ENCODE measurements at places on chromosomes 2 and 18.

GRCh38 chr2:178863856-178864620 lies 56.8 kb upstream of the TTN start:
- DNase-seq, result no peak

- DNase-seq, result no peak
These were observed 122.5 kb downstream of the SOCS6 start for GRCh38 chr18:70411307-70411706.

DNA sequence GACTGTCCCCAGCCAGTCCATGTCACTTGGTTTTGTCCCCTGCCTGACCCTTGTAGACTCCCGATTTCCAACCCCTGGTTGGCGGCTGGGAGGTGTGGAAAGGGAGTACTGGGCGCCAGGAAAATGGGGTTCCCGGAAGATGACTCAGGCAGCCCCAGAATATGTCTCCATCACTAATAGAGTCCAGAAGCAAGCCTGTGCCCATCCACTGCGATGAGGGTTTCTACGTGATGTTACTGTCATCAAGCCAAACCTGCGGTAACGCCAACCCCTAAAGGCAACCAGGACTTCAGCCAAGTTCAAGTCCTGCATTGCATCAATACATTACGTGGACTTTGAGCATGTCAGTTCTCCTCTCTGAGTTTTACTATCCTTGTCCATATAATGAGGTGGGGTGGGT lies 62.0 kb upstream of the TAF1B start:
- DNase-seq, result no peak

DNA sequence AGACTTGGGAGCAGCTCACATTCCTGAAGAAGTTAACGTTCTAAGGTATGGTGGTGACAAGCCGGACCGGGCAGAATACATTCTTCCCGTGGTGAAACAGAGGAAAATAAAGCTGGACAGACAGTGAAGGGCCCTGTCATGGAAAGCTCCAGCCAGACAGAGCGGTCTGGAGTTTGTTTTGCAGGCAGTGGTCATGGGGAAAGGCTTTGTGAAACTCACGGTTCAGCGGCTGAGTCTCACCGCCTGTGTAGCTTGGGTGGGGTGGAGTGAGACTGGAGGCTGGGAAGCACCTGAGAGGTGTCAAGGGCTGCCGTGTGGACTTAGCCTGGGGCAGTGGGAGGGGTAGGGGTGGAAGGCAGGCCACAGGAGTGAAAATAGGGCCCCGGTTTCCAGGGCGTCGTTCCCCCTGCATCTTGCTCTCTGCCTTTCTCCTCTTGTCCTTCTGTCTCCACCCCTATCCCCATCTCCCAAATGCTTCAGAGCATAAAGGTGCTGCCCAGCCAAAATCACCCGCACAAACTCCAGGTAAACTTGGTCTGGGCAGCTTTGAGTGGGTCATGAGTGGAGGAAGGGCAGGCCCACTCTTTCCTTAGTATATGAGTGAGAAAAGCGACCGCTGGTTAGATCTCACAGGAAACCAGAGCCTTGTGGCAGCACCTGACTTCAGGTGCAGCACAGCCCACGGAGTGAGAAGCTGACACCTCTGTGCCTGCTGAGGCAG lies 11.4 kb upstream of the SLC20A1 start:
- no peak for DNase-seq

DNA sequence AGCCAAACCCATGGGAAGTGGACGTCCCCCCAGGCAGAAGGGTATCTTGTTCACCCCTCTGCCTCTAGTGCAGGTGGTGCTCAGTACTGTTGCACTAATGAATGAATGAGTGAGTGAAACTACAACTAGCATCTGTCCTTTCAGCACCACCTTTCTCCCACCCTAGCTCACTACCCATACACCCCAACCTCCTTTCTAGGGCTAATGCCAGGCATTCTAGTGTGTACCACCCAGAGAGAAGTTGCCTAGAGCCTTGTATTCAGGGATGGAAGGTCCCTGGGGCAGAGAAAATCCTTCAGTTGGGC lies 22.5 kb downstream of the CCT7 start:
- no peak for DNase-seq

DNA sequence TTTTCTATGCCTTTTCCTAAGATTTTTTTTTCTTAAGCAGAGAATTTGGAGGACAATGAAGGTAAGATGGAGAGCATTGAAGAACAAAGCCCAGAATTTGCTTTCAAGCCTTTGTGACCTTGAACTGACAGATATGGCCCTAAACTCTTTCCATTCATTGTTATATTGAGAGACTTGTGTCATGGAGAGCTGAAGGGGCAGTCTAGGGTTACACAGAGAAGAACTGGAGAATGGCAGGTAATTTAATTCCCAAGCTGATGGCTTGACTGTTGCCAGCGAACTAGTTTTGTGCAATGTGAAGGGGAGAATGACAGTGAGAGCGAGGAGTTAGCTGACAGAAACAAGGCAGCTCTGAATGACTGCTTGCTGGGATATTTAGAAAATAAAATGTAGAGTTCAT lies 1344.2 kb downstream of the LRP1B start:
- no peak for DNase-seq

DNA sequence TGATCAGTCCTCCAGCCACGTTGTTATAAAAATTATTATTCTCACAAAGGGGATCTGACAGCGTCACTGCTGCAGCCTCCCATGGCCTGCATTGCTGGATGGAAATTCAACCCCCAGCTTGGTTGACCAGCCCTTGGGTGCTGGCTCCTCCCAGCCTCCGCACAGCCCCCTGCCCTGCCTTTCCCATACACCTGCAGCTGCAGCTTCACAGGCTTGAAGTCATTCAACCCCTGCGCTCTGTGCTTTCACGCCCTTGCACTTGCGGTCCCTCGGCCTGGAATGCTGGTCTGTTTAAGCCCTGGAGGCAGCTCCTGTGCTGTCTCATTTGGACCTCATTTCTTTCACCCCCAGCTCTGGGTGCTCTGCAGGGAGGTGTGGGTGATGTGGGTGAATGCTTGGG lies 860 bp upstream of the CD8A start:
- DNase-seq, result no peak

GRCh38 chr2:217231724-217232123 lies 371.9 kb upstream of the TNP1 start:
- DNase-seq, result no peak

DNA sequence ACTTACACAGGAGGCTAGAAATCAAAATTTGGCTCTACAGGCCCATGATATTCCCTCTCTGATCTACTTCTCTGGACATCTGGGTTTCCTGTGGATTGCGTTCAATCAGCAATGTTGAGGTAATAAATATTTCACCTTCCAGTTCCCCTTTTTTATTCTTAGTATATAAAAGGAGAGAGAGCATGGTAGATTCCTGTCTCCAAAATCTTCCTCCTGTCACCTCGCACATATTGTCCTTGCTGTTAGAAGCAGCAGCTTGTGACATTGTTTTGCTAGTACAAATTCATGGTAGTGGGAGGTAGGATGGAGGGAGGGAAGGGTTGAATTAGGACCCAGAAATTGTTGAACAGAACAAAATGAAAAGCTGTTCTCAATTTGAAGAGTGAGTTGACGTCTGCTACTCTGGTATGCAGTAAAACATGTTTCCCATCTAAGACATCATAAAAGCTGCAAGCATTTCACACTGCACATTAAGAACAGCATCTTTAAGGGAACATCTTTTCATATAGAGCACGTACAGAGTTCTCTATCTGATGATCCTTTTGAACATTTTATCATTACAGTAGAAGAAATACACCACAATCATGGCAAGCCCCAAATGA lies 156.4 kb downstream of the RDH14 start:
- no peak for DNase-seq

DNA sequence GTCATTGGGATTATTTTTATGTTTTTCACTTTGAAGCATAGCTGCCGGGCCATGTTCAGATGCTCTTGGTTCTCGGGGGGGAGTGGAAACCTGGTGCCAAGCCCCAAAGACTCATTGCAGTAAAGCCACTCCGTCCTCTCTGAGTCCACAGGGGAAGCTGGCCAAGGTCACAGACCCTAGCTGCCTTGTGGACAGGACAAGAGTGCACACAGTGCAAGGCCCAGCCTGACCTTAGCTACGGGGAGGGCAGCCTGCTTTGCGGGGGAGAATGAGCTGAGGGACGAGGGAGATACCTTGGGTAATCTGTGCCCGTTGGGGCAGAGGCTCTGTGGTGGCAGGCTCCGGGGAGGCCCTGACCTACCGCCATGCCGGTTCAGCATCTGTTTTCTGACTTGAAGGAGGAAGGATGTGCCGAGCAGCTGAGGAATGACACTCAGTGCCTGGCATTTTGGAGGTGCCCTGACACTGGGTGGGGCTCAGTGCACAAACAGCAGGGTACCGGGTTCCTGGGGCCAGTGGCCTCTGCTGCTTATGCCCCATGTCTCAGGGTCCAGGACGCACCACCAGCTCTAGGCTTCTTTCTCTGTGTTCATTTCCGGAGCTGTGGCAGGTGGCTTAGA lies 87.2 kb downstream of the STPG4 start:
- DNase-seq, result no peak

DNA sequence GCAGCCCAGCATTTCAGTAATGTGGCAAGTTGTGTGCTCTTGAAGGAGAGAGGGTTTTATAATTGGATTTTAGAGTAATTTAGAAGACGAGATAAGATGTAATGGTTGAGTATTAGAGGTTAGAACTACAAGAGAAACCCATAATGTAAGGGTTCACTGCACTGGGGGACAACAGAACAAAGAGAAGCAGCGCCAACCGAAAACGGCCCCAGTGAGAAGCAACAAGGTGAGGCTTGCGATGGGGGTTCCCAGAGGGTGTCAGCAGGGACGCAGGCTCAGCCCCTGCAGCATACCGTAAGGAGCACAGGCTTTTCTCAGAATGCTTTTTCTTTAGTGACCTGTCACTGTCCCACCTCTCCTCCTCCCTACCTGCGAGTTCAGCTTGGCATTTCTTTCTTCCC lies 183.9 kb upstream of the ETAA1 start:
- no peak for DNase-seq

DNA sequence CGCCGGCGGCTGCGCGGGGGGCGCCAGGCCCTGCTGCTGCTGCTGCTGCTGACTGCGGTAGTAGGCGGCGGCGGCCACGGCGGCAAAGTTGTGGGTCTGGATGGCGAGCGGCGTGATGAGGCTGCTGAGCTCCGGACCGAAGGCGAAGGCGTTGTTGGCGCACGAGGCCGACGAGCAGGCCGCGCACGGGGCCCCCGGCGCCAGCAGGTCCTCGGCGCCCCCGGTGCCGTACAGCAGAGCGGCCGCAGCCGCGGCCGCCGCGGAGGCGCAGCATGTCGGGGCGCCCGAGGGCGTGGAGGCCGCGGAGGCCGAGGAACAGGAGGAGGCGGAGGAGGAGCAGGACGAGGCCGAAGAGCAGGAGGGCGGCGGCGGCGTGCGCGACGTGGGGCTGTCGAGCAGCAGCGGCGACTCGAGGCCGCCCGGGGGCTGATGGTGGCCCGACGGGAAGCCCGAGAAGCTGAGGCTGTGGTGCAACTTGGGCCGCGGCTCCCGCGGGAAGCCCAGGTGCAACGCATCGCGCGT lies 1.8 kb downstream of the ZFP36L2 start:
- no peak for DNase-seq

DNA sequence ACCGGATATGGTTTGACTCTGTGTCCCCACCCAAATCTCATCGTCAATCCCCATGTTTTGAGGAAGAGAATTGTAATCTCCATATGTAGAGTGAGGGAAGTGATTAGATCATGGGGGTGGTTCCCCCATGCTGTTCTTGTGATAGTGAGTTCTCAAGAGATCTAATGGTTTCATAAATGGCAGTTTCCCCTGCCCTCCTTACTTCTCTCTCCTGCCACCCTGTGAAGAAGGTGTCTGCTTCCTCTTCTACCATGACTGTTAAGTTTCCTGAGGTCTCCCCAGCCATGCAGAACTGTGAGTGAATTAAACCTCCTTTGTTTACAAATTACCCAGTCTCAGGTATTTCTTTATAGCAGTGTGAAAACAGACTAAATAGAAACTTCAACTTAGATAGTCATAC lies 69.5 kb downstream of the SESTD1 start:
- no peak for DNase-seq

DNA sequence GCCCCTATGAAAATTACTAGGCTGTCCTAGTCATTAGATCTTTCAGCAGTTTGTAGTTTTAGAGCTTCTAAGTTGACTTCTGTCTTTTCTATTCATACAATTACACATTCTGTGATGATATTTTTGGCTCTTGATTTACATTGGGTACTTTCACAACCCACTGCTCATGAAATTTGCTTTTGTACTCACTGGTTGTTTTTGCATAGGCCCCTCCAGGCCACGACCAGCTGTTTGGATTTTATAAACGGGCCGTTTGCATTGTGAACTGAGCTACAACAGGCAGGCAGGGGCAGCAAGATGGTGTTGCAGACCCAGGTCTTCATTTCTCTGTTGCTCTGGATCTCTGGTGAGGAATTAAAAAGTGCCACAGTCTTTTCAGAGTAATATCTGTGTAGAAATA lies 193.8 kb downstream of the RPIA start:
- no peak for DNase-seq

- DNase-seq, result no peak
These were observed 100.5 kb downstream of the TACR1 start for GRCh38 chr2:75098856-75099255.

- DNase-seq, result no peak
These were observed 33.9 kb downstream of the PAX3 start for GRCh38 chr2:222264791-222265320.

DNA sequence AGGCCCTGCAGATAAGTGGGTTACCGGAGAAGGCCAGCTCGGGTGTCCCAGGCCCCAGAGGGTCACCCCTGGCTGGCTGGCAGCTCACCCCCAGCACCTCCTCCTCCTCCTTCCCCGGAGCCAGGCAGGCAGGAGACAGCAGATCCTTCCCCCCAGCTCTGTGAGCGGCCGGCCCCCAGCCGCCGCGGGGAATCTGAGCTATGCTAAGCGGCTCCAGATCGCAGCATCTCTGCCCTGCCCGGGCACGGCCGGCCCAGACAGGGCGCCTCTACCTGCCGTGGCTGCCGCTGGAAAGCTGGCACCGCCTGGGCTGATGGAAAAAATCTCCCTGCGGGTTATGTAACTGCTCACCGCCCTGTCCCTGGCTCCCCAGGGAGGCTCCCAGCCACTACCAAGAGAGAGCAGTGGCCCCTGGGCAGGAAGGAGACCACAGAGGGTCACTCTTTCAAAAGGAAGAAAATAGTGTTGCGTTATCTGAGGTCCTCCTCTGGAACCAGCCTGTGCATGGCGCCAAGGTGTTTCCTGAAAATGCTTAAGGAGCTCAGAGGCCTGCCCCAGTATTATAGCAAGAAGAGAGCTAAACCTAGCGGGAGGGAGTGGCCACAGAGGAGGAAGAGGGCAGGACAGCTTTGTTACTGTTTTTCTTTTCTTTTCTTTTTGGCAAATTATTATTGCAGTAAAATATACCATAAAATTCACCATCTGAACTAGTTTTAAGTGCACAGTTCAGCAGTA lies 179.0 kb downstream of the SMAD7 start:
- DNase-seq, result no peak

DNA sequence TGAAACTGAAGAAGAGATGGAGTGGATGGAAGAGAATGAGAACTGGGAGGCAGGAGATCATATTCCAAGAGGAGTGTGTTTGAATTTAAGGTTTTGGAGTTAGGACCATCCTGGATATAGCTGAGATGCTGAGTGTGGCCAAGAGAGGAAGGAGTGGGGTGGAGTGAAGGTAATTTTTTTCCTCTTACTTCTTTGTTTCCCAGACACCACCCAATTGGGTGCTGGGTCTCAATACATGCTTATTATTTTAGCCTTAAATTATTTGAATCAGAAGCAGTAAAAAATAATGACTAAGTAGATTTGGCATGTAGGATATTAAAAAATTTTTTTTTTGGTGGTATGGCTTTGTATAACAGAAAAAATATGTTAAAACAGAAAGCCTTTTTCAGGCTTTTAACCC lies 39.3 kb downstream of the PMAIP1 start:
- DNase-seq, result no peak

All from D721Med (cell line).